ENCODE measurements at places on chromosomes 13 and 19.

DNA sequence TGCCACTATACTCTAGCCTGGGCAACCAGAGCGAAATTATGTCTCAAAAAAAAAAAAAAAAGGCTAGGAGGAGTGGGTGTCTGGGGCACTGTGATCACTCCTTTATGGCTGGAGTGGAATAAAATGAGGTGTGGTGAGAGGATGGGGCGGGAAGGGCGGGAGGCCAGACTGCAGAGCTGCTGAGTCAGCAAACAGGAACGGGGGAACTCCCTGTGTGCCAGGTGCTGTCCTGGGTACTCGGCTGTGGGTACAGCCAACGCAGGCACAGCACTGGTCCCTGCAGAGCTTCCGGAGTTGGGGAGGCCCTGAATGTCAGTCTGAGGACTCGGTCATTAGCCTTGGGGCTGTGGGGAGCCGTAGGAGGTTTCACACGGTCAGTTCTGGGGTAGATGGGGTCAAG is 5.7 kb downstream of the PRPF31 start:
- DNase-seq: no peak

GRCh38 chr13:20387006-20387405 is 138.7 kb downstream of the CRYL1 start:
- DNase-seq: no peak

DNA sequence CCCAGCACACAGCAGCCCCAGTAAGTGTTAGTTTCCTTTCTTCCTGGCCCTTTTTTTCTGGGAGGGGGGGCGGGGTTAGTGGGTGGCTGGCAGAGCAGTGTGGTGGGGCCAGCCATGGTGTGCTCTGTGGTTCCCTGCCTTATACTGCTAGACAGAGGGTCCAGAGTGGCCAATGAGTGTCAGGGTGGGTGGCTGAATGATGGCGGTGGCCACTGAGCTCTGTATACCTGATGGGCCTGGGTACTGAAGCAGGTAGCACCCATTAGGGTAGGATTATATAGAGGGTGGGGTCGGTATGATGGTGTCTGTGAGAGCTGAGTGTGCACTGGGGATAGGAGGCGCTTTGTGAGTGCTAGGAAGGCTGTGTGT is 13.8 kb downstream of the CIC start:
- no peak for DNase-seq

GRCh38 chr13:75326173-75327134 is 155.5 kb downstream of the TBC1D4 start:
- no peak for DNase-seq

- DNase-seq: no peak
Observed at GRCh38 chr13:110380359-110381028, 73.4 kb downstream of the COL4A2 start.

- no peak for DNase-seq
Observed at GRCh38 chr13:25179832-25180774, 8.0 kb upstream of the AMER2 start.

GRCh38 chr19:31761281-31761913 is 412.2 kb upstream of the TSHZ3 start:
- no peak for DNase-seq

DNA sequence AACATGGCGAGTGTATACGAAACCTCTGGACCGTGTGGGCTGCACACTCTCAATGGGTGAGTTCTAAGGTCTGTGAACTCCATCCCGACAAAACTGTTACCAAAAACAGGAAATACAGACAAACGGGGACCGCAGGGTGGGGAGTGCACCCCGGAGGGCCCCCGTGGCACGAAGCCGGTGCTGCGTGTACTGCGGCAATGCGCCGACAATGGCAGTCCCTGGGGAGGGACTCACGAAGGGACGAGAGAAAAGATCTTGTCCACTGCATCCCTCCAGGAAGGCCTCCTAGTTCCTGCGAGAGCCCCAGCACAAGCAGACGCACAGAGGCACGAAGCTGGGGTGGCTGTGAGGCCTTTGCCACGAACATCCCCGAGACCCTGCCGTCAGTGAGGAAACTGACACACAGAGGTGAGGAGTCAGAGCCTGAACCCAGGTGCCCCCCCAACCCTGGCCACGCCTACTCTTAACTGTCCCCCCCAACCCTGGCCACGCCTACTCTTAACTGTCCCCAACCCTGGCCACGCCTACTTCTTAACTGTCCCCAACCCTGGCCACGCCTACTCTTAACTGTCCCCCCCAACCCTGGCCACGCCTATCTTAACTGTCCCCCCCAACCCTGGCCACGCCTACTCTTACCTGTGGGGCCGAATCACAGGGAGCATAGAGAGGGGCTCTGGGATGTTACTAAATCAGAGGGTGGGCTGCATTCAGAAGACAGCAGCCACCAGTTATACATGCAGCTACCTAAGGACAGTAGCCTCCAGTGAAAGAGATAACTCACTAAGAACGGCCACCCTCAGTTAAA is 4.2 kb downstream of the MED16 start:
- DNase-seq: no peak

- no peak for DNase-seq
Observed at GRCh38 chr19:48751845-48752495, 471 bp downstream of the FUT1 start.

DNA sequence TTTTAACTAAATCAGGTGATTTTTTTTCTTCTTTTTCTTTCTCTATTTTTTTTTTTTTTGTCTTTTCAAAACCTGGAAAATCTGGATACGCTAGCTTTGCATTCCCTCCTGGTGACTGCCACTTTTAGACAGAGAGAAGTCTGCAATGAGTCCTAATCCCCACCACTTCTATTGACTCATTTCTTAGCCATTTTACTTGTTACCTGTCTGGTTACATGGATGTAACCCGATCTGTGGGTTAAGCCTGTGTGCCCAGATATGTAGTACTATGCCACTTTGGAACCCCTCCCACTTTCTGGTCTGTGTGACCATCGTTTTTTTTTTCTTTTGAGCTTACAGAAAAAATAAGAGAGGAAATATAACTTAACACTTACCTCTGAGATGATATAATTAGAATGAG is 817.8 kb upstream of the PCDH9 start:
- no peak for DNase-seq

- DNase-seq: no peak
Observed at GRCh38 chr13:98485561-98485960, 91.3 kb downstream of the STK24 start.

DNA sequence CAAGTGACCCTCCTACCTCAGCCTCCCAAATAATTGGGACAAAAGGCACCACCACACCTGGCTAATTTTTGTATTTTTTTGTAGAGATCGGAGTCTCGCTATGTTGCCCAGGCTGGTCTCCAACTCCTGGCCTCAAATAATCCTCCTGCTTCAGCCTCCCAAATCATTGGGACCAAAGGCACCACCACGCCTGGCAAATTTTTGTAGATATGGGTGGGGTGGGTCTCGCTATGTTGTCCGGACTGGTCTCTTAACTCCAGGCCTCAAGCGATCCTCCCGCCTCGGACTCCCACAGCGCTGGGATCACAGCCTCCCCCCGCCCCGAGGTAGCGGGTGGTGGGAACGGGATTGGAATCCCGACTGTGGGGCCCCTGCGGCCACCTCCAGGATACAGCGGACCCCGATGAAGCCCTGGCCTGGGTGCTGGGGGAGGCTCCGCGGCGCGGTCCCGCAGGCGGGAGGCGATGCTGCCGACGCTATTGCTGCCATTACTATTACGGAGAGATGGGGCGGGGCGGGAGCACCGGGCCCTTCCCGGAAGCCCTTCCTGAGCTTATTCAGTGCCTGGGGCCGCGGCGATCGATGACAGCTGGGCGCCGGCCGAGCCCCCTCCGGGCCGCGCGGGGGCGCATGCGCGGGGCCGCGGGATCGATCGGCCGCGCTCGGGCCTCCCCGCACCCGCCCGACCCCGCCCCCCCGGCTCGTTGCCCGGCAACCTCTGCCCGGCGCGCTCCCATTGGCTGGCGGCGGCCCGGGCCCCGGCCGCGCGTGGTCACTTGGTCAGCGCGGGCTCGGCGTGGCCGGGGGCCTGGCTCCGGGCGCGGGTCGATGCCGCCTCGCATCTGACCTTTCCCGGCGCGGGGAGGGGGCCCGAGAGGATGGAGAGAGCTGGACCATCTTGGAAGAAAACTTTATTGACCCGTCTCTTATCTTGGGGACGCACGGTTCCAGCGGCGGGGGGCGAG is 27.9 kb upstream of the ONECUT3 start:
- DNase-seq: no peak

GRCh38 chr19:3464587-3465235 is 15.6 kb downstream of the SMIM24 start:
- no peak for DNase-seq
